Activated T-helper 17 cell treated with anti-CD3 and anti-CD28 coated beads, Interleukin-2, amount 50 U/mL, for 72 hours (primary cell): ENCODE measurements at places on chromosomes 13 and 19.

DNA sequence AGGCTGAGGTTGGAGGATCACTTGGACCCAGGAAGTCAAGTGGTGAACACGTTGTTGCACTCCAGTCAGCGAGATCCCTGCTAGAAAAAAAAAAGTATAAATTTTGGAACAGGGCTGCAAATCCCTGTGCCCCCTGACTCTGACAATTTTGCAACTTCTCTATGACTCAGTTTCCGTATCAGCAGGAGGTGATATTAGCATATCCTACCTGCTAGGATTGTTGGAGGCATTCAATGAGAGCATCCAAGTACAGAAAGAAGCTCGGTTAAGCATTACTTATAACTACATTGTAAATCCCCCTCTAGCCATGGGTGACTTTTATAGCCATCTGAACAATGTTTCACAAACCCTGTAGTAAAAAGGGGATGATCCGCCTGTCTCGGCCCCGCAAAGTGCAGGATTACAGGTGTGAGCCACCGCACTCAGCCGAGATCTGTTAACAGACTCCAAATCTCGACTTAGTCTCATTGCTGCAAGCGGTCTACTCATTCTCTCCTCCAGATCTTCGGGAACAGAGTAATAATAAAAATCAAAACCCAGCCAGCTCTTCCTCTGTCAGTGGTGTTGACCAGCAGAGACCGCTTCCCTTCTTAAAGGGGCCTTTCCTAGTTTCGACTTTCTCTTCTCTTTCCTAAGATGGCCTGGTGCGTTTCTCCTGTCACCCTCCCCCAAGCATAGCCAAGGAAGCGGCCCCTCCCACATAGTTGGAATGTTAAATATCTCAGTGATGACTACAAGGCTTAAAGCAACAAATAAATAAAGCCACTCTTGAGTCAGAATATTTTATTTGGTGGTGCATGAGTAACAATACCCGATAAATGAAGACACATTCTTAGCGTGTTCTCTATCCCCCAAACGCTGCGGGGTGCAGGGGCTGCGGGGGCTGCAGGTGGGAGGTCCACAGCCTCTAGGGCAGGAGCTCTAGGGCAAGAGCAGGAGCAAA is 10.3 kb upstream of the BICRA start:
- ATAC-seq, result no peak

DNA sequence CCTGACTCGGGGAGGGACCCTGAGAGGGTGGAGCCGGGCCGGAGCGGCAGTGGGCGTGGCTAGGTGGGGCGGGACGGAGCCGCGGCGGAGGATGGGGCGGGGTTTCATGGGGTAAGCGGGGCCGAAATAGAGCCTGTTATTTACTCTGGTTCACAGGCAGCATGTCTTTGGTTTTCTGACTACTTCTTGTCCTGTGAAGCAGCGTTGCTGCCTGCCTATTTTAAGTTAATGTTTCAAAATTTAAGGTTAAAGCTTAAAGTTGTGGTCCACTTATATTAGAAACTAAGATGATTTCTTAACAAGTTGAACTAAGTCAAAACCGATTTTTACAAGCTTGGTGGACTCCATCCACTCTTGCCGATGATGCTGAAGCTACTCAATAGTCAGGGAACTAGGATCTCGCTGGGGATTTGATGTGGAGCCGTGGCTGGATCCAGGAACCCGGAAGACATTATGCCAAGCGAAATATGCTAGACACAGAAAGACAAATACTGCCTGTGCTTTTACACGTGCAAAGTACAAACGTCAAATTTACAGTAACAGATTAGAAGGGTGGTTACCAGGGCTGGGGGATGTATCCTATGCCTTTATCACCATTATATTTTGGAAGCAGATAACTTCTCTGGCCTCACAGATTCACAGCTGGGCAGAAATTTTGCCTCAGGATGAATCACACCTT is 433 bp upstream of the ZNF616 start:
- peak; percentile 98 for ATAC-seq

DNA sequence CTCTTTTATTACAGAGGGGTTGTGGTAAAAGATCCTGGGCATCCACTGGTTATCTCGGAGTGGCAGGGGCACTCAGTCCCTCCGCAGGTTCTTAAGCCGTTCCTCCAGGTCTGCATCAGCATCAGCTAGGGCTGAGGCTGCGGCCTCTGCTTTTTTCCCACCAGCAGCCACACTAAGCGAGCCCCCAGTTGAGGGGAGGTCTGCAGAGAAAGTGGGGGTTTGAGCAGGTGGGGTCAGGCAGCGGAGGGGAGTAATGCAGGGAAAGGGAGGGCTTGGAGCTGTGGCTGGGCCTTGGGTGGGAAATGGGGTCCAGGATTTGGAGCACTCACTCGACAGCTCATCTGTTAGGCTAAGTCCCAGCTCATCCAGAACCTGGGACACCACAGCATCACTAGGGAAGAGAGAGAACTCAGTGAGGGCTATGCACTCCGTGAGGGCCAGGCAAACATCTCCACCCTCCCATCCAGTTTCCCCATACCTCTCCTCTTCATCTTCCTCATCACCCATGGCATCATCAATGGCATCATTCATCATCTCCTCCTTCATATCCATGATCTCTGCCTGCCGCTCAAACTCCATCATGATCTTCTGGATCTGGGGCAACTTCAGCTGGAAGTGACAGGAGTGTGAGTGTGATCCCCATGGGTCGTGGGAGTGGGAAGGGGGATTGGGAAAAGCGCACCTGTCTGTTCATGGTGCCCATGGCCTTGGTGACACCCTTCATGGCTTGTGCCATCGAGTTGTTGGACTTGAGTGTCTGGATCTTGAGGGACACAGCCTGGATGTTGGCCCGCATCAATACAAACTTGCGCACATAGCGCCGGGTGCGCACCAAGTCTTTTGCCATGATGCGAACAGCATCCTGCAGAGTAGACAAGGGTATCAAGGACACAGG is 3.1 kb downstream of the CHMP2A start:
- ATAC-seq, result no peak

DNA sequence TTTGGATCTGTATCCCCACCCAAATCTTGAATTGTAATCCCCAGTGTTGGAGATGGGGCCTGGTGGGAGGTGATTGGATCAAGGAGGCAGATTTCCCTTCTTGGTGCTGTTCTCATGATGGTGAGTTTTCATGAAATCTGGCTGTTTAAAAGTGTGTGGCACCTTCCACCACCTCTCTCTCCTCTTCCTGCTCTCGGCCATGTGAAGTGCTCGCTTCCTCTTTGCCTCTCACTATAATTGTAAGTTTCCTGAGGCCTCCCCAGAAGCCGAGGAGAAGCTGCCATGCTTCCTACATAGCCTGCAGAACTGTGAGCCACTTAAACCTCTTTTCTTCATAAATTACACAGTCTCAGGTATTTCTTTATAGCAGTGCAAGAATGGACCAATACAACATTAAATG is 15.7 kb downstream of the COMMD6 start:
- ATAC-seq, result no peak

- peak; percentile 98 for ATAC-seq
Measured at GRCh38 chr19:55586976-55587668, 6.5 kb upstream of the ZNF579 start.

DNA sequence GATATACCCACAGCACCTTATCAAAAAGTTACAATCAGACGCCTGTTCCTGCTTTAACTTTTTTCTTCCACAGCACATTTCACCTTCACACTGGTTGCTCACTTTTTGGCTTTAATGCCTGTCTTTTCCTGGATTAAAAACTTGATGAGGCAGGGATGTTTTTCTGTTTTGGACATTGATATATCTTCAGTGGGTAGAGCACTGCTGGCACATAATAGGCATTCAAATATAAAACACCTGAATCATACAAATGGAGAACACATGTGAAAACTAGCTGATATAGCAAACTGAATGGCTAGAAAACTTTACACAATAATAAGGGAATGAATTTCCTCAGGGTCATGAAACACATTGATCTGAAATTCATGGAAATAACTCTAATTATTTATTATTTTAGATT is 65.6 kb downstream of the STARD13 start:
- no peak for ATAC-seq

- peak; percentile 88 for ATAC-seq
Measured at GRCh38 chr13:75326173-75327134, 155.5 kb downstream of the TBC1D4 start.

DNA sequence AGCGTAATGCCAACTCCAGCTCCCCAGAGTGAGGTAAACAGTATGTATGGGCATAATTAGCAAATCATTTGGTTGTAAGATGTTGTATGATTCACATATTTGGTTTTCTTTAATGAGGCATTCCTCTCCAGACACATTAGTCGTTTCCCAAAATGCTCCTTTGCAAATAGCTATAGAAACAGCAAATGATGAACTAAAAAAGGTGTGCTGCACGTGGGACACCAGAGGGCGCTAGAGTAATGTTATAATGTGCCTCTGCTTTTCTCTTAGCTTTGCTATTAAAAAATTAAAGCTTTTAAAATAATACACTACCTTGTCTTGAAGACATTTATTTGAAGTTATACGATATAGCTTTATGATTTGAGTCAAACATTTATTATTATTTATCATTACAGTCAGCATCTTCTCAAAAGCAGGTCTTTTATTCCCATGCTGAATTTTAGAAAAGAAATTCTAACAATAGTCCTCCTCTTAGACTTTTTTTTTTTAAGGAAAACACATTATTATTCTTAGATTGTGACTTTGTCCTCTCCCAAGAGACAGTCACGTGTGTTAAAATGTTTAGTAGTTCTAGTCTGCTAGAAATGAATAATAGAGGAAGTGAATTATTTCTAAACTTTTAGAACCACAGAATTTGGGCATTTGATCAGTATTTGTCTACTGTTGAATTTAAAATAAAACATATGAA is 121.6 kb upstream of the FRY start:
- ATAC-seq, result peak; percentile 42

DNA sequence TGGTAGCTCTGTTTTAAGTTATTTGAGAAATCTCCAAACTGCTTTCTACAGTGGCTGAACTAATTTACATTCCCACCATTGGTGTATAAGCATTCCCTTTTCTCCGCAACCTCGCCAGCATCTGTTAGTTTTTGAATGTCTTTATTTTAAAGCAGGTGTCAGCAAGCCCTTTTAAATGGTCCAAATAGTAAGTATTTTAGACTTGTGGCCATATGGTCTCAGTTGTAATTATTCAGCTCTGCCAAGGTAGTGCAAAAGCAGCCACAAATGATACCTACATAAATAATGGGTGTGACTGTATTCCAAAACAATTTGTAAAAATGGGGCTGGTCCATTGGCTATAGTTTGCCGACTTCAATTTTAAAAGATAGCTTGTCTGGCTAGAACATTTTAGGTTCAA is 58.7 kb upstream of the TMTC4 start:
- no peak for ATAC-seq

DNA sequence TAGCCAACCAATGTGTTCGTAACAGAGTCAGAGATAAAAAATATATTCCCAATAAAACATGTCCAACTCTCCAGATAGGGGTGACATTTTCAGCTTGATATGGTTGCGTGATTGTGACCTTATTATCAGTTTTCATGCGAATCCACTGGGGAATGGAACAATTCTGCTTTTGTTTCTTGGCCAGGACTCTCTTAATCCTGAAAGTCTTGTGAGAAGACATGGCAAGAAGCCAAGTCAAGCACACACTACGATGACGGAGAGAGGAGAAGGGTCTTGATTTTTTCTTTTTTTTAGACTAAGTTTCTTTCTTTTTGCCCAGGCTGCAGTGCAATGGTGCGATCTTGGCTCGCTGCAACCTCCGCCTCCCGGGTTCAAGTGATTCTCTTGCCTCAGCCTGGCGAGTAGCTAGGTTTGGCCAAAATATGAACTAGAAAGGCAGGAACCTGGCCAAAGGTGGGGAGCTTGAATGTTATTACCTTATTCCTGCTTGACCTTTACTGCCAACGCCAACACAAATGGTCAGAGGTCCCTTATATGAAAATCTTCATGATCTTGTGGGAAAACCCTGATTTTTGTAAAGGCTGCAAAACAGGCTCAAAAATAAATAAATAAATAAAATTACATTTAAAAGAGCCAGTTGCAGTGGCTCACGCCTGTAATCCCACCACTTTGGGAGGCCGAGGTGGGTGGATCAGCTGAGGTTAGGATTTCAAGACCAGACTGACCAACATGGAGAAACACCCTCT is 14.5 kb downstream of the ZNF816 start:
- no peak for ATAC-seq

- no peak for ATAC-seq
Measured at GRCh38 chr13:110945928-110946570, 31.2 kb upstream of the ANKRD10 start.

DNA sequence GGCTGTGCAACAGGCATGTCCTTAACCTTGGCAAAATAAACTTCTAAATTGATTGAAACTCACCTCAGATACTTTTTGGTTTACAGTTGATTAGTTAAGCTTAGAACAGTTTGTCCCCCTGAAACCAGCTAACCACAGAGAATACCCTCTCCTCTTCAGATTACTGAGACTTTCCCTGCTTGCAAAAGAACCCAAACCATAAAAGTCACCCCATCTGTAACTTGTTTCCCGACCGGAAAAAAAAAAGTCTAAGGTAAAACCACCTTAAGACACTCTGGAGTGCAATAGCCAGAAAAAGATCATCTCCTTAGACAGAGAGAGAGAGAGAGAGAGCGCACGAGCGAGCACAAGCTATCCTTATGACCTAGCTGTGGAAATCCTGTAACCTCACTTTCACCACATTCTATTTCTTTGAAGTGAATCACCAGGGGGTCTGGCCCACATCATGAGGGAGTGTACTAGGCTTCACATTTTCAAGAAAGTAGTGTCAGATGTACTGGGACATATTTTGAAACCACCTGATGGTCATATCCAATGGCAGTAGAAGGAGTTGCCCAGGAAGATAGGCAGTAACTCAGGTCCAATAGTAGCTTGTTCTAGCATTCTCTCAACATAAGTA is 11.1 kb upstream of the GTF2F2 start:
- peak; percentile 88 for ATAC-seq

- ATAC-seq, result peak; percentile 50
Measured at GRCh38 chr19:1259206-1259875, 9.8 kb upstream of the CIRBP start.

DNA sequence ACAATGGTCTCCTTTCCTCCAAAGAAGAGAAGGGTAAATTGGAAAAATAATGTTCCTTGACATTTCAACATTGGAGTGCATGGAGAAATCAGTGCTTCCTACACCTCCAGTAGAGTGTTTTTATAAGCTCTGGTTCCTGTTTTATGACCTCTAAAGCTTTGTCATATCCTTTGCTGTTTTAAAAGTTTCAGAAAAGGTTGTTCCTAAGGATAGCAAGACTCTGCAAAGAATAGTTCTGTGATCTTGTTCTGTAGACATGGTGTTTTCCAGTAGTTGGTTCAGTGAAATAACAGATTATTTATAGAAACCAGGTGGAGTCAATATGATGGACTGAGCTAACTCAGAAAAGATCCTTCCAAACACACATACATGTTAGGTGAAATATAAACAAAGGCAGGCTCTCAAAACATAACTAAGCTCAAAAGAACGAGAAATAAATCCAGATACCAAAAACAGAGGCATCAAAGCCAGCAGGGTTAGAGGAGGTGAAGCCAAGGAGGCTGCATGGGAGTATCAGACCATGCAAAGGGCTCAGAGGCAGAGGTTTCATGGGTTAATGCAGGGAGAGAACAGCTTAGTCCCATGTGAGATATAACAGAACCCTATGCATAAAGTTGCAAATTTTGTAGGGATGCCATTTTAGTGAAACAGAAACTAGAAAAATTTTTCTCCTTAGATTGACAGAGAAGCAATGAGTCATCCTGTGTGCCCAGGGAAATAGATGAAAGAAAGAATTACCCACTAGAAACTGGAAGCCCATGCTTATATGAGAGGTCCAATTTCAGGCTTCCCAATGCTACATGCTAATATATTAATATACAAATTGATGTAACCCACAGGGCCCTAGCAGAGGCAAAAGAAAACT is 44.3 kb downstream of the SHISA2 start:
- ATAC-seq, result peak; percentile 37
